ENCODE measurements at places on chromosomes 13 and 19.

DNA sequence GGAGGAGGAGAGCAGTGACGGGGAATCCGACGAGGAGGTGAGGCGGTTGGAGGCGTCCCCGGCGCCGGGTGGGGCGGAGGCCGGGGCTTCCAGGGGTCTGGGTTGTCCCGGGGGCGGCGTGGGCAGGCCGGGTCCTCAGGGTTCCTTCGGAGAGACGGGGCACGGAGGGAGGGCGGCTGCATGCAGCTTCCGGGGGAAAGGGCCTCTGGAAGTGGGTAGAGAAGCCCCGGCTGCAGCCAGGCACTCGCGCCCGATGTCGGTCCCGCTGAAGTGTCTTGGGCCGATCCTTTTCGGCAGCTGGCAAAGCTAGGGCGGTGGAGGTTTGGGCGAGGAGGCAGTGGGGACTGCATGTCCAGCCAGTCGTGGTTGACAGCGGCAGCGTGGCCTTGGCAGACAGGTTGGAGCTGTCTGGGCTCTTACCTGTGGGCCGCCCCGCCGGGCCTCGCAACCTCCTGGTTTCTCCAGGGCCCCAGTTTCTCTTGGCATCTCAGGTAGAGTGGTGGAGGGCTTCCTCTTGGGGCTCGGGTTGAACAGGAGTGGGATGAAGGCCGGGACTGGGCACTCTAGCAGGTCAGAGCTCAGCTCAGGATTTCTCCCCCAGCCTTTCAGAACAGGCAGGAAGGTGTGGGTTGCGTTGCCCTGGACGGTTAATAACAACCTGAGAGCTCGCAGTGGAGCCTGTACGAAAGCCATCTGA is 690 bp downstream of the KMT2B start:
- DNase-seq, result peak; percentile 88

GRCh38 chr13:35992964-35993363 is 138.2 kb downstream of the DCLK1 start:
- DNase-seq, result no peak

GRCh38 chr13:31697290-31697689 is 42.0 kb upstream of the RXFP2 start:
- DNase-seq, result no peak

GRCh38 chr13:21686751-21687391 is 16.0 kb downstream of the FGF9 start:
- DNase-seq, result no peak

- DNase-seq, result no peak
These were observed 10.7 kb downstream of the THOP1 start for GRCh38 chr19:2795827-2796658.

- no peak for DNase-seq
These were observed 5.8 kb downstream of the MLLT1 start for GRCh38 chr19:6273701-6274601.

DNA sequence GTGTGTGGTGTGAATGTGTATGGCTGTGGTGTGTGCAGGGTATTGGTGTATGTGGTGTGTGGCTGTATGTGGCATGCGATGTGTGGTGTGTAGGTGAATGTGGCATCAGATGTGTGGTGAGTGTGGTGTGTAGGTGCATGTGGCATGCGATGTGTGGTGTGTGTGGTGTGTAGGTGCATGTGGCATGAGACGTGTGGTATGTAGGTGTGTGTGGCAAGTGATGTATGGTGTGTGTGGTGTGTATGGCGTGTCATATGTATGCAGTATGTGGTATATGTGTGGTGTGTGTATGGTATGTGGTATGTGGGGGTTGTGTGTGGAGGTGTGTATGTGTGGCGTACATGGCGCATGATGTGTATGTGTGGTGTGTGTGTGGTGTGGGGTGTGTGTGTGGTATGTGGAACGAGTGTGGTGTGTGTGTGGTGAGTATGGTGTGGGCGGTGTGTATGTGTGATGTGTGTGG is 63.4 kb downstream of the PEPD start:
- no peak for DNase-seq

Data from activated CD8-positive, alpha-beta memory T cell treated with anti-CD3 and anti-CD28 coated beads for 24 hours (primary cell).